ENCODE measurements at places on chromosomes 13 and 19.

DNA sequence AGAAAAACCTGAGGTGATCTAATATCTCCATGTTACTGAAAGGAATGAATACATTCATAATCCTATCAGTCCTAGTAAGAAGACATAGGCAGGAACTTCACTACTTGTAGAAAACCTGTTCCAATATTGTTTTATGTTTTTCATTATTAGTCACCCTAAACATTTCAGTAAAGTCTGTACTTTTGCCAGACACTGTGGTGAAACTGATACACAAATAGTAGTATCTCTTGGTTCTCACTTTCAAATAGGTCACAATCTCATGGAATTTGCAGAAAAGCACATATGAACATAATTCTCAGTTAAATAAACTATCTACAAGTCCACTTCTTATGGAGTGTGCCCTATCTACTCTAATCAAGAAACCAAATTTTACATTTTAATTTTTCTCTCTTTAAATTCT is 88.3 kb upstream of the PCDH9 start:
- DNase-seq: no peak

DNA sequence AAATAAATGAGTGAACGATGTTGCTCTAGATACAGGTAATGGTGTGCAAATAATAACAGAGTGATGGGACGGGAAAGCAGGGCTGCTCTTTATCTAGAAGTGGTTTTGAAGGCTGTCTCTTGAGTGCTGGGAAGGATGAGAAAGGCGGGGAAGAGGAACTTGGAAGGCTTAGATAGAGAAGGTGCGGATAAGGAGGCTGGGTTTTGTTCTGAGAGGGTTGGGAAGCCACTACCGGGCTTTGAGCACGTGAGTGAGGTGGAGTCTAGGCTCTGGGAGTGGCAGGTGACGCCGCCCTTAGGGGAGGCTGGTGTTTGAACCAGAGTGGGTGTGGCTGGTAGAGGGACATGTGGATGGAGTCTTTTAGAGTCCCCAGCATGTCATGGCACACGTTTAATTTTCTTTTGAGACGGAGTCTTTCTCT is 811 bp downstream of the ARMC6 start:
- DNase-seq: no peak

DNA sequence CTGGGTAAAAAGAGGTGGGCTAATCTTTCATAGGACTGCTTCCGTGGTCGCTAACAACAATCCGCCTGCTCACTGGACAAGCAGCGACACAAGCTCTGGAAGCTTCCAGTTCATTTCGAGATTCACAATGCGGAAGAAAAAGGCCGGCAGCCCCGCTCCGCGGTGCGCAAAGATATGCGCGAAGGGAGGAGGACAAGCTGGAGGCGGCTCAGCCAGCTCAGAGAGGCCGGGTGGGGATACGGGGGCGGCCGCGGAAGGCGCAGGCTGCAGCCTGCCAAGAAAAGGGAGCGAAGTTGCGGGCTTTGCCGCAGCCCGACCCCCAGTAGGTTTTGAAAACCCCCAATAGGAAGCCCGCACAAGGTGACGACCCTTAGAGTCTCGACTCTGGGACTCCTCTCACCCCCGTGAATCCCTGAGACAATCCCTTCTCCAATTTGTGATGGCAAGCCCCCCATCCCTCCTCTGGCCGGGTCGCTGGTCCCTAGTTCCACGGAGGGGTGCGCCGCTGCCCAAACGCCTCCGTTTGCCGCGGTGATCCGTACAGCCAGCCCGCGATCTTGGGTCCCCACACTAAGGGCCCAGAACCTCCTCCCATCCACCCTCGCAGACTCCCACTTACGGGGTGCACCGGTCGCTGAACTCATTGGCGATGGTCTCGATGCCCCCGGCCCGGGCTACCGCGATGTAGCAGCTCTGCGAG is 697 bp downstream of the HSPH1 start:
- no peak for DNase-seq

- DNase-seq: no peak
These were observed 71.5 kb downstream of the ARHGAP35 start for GRCh38 chr19:46932346-46932745.

DNA sequence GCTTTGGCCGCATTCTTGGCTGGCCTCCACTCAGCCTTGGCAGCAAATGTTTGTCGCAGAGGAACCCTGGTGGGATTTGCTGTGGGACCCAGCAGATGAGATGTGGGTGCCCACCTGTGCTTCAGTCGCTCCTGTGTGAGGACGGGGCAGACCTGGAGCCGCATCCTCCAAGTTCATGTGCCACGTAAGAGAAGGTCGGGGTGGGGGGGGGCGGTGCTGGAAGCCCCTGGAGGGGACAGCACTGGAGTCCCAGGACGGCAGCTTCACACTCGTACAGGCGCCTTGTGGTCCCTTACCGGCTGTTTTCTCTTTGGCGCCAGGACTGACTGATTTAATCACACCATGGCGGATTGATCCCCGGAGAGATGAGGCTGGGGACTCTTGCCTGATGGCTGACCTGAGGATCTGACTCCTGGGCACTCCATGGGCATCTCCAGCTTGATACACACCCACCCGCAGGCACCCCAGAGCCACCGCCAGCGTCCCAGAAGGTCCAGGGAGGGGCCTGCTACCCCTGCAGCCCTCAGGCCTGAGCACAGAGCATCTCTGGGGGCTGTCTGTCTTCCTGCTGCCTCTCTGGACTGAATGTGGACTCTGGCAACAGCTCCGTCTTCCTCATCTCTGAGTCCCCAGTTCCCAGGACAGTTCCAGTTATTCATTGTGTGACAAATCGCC is 10.0 kb upstream of the GRTP1 start:
- DNase-seq: no peak

- DNase-seq: no peak
These were observed 232.4 kb downstream of the SLITRK5 start for GRCh38 chr13:87903553-87903952.

DNA sequence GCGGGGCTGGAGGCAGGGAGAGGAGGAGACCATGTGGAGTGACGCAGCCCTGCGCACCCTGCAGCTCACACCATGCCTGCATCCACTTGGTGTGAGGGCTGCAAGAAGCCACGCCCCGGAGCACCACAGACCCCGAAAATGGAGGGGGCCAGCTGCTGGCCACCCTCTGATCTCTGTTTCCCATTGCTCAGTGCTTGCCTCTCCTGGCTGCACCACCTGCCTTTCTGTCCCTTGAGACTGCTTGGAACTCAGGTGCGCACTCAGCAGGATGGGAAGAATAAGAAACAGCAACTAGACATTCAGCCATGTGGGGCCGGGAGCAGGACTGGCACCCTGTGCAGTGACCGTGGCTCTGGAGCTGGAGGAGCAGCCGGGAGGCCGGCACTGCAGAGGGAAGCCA is 64.0 kb downstream of the ANKRD10 start:
- no peak for DNase-seq

DNA sequence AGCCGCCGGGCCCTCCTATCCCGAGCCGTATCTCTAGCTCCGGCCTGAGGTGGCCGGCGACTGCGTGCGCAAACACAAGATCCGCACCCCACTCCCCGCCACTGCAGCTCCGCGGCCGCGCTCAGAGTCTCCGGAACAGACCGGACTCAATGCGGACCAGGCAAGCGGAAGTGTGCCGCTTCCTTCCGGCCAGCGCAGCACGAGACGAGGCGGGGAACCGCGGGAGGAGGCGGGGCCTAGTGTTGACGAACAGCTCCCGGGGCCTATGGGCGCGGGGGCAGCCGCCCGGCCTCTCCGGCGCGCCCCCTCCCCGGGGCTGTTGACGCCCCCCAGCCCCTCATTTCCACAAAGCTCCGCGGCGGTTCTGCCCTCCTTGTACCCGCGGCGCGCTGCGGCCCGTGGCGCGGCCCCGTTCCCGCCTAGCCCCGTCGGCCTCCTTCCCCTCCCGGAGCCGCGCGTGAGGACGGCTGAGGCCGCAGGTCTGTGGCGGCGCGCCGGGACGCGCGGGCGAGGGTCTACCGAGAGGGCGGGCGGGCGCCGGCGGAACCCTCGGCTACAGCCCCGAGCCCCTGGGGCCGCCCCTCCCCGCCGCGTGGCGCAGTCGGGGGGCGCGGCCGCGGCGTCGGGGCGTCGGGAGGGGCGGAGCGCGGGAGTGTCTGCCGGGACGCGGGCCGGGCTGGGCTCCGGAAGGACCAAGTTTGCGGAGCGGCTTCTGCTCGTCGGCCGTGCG is at the start of gene DPY19L3:
DPY19L3 (plus strand) TSS at position 340 of the 730 bp plus-strand sequence. CDS start 2,484 bp downstream, outside the sequence.
- peak; percentile 66 for DNase-seq

DNA sequence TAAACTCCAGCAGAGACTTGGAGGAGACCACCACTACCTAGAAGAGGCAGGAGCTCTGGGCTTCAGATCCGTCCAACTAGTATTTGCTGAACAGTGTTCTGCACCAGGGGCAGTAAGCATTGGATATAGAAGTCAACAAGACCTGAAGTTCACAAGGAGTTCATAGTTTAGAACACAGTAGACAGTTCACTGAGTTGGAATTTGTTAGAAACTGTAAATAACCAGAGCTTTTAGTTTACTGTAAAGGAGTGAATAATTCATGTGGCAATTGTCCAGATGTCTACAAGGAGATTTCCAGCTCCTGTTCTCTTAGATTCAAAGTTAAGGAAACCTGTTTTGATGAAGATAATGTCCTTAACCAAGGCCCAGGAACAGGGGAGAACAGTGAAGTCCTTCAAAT is 128.9 kb downstream of the COG6 start:
- no peak for DNase-seq

DNA sequence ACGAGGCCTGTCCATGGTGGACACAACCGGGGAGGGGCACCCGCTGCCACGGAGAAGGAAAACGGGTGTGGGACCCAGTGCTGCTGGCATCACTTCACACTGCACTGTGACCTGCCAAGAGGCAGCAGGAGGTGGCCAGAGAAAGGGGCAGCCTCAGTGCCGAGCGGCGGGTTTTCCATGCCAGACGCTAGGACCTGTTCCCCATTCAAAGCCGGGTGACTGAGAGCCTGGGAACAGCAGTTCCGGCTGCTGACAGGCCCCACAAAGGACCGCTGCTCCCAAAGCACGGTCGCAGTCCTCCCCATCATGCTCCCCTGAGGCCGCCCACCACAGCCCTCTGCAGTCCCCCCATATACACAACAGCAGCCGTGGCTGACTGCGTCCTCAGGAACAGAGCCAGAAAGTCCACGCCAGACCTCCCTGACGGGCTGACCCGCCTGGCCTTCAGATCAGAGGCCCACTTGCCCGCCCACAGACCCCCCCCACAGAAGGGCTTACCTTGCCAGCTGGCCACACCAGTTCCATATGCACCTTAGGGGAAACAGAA is 5.4 kb downstream of the AKAP8 start:
- DNase-seq: no peak

DNA sequence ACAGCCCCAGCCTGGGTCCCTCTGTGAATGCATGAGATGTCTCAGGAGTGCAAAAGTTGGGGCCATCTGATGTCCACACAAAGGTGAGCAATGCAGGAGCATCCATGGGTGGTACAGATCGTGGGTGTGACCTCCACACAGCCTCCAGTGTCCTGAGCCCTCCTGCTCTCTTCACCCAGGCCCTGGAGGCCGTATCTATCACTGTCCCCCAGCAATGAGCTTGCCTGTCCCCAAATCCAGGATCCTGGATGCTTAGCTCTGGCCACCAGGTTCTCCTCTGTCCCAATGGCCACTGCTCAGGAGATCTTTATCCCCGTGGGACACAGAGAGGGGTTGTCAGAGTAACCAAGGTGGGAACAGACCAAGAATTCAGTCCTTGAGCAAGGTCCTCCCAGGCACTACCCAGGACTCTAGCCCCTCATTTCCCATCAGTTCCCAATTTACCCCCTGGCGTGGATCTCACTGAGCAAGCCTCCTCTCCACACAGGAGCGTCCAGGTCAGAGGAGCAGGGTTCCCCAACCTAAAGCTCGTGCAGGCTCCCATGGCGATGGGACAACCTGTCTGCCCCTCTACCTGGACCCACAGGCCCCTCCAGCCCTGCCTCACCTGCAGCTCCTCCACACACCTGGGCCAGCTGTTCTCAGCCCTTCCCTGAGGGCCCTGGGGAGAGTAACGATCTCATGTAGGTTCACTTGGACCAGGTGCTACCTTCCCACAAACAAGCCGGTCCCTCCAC is 11.3 kb downstream of the CEACAM21 start:
- no peak for DNase-seq

DNA sequence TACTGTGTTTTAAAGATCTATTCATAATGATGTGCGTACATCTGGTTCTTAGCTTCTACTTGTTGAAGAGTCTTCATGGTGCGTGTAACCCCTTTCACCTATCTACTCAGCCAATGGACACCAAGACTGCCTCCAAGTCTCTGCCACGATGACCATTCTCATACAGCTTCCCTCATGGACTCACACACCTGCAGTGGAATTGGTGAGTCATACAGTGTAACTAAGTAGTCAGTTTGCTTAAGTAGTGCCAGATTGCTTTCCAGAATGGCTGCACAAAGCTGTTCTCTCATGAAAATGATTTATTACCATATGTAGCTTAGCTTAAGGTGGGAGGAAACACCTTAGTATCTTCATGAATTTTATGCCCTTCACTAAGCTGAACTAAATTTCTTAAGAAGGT is 112.3 kb downstream of the AKAP11 start:
- no peak for DNase-seq

DNA sequence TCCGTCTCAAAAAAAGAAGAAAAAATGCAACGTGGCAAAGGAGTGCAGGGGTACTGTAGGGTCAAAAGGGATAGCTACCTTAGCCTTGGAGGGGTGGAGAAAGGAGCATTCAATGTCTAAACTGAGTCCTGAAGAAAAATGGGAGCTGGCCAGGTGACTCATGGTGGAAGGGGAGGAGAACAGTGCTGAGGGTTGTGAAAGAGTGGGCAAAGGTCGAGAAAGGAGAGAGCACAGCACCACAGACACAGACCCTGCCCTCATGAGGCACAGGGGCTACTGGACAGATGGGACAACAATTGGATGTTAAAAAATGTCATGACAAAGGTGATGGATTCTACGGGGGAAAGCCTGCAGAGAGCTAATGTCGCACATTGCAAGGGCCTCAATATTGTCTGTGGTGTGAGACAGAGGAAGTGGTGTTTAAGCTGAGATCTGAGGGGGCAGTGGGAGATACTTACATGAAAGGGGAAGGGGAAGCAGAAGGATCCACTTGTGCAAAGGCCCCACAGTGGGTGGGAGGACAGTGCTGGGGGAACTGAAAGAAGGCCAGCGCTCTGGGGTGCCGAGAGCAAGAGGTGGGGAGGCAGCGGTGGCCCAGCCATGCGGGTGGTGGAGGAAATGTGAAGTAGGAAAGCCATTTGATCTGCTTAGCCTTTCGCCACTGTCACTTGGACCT is 42.9 kb upstream of the URAD start:
- DNase-seq: no peak

DNA sequence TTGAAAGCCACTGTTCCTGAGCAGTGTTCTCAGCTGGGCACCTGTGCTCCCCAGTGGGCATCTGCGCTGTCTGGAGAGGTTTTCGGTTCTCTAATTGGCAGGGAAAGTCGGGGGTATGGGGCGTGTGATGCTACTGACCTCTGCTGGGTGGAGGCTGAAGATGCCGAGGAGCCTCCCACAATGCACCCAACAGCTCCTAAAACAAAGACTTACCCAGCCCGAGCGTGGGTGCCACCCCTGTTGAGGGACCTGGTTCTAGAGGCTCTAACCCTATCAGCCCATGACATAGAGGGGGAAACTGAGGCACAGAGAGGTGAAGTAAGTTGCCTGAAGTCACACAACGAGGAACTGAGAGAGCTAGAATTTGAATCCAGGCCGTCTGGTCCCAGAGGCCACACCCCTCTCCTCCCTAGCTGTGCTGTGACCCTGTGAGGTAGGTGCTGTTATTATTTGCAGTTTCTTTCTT is 2.3 kb downstream of the SPACA4 start:
- no peak for DNase-seq

- no peak for DNase-seq
These were observed 16.7 kb downstream of the FAAP24 start for GRCh38 chr19:32988724-32989123.

GRCh38 chr19:7831452-7831851 is 1.4 kb downstream of the EVI5L start:
- no peak for DNase-seq

- DNase-seq: no peak
These were observed 20.0 kb downstream of the RAB20 start for GRCh38 chr13:110541526-110541920.
